Posterior vena cava (tissue), 2 donors: ENCODE measurements at places on chromosomes 1 and 21.

- DNase-seq, result no peak
These were observed 237.0 kb downstream of the PTPRU start for GRCh38 chr1:29473161-29473855.

- no peak for DNase-seq
These were observed 10.1 kb upstream of the GUCA2B start for GRCh38 chr1:42142894-42143675.

DNA sequence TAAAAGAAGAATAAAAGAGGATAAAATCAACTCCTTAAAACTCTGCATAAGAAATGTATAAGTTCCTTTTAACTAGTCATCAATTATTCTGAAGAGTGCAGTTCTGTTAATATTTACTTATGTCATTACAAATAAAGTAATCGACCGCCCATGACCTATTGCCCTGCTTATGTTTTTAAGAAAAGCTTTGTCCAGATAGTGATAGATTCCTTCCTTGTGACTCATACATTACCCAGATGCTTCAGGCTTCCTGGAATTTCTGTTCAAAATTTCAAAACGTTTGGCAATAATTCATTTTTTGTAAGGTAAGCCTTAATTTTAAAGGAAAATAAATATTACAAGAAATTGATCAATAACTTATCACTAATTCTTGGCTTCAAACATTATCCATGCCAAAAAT lies 918.2 kb upstream of the ADGRL2 start:
- no peak for DNase-seq

- no peak for DNase-seq
These were observed 115.1 kb downstream of the SLC16A1 start for GRCh38 chr1:112840631-112841624.

DNA sequence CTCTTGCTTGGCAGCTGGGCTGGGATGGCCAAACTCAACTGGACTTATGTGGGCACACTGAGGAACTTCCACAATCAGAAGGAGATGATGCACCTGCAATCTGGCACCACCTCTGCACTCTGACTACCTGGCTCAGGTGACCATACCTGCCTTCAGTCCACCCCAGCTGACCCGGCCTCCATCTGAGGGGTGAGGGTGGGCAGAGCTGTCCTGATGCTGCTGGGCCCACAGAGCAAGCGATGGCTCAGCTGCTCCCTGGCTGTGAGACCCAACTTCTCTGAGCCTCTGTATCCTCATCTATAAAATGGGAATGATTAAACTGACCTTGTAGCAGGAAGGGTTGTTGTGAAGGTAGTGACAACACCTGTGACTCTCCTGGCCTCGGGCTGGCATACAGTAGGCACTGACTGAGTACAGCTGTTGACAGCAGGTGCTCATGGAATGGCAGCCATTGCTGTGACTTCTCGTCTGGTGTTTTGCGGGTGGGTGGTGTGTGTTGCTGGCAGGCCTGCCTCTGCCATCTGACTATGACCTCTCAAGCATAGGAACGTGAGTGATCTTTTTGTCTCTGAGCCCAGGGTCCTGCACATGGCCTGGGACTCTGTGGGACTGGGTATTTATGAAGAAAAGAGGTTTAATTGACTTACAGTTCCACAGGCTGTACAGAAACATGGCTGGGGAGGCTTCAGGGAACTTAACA lies 438.5 kb downstream of the PTPRU start:
- no peak for DNase-seq

- DNase-seq, result no peak
These were observed 40.0 kb downstream of the LHX8 start for GRCh38 chr1:75174031-75174760.

GRCh38 chr1:40710581-40711315 lies 19.2 kb downstream of the NFYC start:
- DNase-seq, result no peak

DNA sequence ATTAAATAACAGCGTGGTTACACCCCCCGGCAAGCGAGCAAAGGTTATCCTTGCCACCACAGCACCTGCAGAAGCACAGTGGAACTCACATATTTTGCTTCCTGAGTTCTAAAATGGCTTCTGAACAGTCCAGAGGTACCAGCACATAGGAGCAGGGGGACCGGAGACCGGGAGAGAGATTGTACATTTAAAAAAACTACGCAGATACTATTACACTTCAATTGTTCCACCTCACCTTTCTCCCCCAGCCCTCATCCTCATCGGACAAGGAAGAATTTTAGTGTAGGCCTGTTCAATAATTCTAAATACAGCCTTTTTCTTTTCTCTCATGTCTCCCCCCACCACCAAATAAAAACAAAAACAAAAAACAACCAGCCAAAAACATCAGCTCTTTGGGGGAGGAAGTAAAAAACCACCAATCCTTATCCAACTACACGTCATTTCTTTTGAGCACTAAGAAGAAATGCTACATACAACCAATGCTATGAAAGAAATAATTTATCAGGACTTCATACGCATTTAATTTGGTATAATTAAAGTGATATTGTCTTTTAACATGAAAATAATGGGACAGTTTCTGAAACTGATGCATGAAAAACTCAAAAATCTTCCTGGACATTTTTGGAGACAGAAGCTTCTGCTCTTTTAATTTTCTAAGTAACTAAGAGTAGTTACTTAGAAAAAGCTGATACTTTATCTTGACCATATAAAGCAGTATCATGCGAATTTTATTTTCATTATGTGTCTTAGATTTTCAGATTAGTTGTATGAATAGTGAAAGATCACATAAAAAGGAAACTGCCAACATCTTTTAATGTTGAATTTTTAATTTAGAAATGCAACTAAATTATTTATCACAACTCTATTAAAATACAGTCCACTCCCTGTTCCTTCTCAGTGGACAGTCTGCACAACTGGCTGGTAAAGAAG lies 9.1 kb downstream of the CDKN2C start:
- no peak for DNase-seq

DNA sequence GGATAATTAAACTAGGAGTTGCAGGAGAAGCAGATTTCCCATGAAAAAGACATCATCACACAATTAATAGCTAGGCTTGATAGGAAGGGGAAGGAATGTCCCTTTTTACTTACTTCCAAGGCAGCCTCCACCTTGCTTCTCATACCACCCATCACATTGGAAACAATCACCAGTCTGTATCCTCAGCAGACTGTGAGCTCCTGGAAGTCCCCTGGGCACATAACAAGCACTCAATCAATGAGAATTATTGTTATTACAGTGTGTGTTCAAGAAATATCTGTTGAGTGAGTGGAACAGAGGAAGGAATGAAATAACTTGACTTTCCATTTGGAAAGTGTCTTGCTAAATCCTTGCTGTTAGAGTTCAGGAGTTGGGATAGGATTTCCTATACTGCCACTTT lies 36.2 kb downstream of the HIVEP3 start:
- DNase-seq, result no peak

GRCh38 chr1:179061360-179062282 lies 20.2 kb upstream of the TOR3A start:
- no peak for DNase-seq

DNA sequence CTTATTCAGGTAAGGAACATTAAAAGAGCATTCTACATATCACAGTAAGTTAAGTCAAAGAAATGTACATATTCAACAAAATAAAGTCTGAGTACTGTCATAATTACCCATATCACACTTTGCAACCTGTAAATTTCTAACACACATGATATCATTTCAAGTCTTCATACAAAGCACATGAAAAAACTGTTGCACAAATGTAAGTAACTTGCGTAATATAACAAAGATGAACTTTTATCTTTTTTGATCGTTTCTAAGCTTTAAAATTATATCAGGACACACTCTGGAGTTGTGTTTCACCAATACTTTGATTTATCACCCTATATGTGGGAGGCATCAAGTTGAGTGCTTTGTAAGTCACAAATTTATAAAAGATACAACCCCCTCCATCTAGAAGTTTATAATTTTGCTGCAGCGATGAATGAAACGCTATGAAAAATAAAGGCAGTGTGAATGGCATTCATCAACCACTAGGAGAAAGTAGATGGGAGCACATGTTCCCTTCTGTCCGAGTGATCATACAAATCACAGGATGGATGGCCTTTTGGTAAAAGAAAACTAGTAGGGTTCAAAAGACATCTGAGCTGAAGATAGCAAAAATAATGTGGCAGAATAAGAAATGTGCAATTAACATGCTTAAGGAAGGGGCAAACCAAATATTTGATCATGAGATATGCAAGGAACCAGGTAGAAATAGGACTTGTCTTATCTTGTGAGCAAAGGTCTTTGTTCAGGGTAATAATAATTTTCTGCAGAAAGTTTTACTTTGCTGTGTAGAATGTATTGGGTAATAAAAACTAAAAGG lies 27.5 kb downstream of the NRIP1 start:
- DNase-seq, result no peak

GRCh38 chr1:32907435-32907834 lies 6.2 kb upstream of the TMEM54 start:
- DNase-seq, result no peak

DNA sequence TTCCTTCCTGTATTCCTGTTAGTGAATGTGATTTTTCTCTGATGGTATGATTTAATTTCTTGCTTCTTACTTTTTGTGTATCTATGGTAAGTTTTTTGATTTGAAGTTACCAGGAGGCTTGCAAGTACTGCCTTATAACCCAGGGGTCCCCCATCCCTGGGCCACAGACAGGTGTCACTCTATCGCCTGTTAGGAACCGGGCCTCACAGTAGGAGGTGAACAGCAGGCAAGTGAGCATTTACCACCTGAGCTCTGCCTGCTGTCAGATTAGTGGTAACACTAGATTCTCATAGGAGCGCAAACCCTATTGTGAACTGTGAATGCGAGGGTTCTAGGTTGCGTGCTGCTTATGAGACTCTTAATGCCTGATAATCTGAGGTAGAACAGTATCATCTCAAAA lies 143.3 kb downstream of the RPS6KC1 start:
- no peak for DNase-seq

DNA sequence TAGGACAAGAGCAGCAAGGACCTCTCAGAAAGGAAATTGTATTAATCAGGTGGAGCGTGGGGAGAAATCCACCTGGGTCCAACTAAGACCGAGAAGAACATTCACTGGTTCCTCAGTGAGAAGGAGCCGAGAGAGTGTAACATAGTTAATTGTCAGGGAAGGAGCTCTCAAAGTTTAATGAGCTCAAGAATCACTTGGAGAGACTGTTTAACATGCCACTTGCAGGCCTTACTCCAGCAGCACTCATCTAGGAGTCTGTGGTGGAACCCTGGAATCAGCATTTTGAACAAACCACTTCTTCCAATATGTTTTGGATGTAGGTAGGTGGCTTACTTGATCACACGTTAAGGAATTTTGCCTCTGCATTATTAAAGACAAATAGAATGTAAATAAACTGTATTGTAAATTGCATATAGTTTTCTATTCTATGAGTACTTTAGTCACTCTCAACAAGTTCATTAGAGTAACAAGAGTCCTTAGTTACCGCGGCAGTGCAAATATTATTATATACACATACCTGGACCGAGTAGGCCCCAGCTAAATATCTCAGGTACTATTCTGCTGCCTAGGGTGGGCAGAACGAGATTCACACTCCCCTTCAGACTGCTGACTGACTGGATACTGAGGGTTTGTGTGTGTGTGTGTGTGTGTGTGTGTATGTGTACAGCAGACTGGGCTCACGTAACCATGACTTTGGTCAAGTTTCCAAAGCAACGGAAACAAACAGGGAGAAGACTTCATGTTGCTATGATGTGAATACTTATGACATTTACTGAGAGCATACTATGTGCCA lies 203.2 kb upstream of the USP24 start:
- DNase-seq, result no peak

- DNase-seq, result peak; percentile 95
These were observed 44.2 kb upstream of the LAPTM5 start for GRCh38 chr1:30801771-30802198.

- DNase-seq, result no peak
These were observed 84.4 kb upstream of the JAK1 start for GRCh38 chr1:65050735-65051134.

DNA sequence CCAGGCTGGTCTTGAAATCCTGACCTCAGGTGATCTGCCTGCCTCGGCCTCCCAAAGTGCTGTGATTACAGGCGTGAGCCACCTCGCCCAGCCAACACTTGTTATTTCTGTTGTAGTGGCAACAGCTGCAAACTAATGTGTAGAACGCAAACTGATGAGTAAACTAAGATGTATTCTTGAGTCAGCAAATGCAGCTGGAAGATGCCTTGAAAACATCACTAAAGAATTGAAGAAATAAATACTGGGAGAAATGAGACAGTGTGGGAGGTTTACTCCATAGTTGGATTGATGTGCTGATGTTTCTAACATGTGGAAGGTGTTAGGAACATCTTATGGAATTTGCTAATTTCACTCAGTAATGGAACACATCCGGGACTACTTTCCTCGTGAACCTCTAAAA lies 61.3 kb upstream of the KCNE2 start:
- DNase-seq, result no peak

DNA sequence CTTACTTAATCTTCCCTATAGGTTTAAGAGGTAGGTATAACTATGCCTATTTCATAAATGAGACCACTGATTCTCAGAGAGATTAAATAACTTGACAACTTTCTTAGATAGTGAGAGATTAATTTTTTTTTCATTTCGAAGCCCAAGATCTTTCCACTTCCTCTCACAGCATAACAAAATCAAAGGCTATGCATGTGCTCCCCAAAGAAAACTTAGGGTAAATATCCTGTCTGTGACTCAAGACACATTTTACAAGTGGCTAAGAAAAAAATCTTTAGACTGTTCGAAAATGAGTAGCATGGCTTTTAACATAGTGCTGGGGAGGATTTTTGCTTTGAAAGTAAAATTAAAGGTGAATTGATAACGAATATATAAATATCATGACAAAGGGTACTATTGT lies 8.2 kb upstream of the C1orf141 start:
- DNase-seq, result no peak

GRCh38 chr1:34924759-34925555 lies 4.5 kb downstream of the DLGAP3 start:
- peak; percentile 93 for DNase-seq

GRCh38 chr1:63327417-63328054 lies 5.2 kb downstream of the FOXD3 start:
- no peak for DNase-seq

DNA sequence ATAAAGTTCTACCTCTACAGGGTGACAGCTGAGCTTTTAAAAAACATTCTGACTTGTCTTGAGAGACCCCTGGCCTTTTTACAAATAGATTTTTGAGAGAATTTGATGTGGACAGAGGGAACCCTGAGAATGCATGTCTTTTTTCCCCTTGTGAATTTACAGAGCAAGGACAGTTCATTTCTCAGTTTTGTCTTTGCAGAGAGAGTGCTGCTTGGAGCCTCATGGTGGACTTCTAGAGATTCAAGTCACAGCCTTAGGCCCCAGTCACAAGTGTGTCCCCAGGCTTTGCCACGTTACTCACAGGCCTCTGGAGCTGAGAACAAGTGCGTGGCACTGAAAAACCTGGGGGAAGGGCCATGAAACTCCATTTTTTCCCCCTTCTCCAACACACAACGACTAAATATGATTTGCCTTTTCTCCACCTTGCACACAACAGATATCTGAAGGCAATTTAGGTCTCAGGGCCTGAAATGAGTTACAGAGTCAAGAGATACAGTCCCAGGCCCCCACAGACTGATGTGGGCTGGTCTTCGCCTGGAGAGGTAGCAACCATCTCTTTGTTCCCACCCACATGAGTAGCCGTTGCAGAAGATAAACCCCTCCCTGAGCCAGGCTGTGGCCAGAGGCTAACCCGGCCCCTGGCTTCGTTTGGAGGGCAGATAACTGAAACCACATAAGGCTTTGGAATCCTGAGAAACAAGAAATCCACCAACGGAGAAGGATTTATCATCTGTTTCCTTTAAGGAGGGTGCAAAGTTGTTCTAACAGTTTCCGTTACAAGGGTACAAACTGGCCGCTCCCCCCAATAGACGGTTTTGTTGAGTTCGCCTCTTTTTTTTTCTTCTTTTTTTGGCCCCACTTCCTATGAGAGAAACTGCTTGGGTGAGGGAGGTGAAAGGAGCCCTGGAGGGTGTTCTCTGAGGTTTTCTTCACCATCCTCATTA lies 1.0 kb upstream of the PIGV start:
- DNase-seq, result peak; percentile 91

GRCh38 chr1:186091222-186091720 lies 283.8 kb downstream of the TPR start:
- DNase-seq, result no peak
